ENCODE measurements at places on chromosomes 3 and 15.
A peak's percentile ranks its signal among the peaks of the same experiment; 100 is the strongest.

GRCh38 chr15:70112074-70112395 is 14.3 kb upstream of the TLE3 start:
- no peak for DNase-seq

GRCh38 chr3:101151286-101151913 is 158.2 kb upstream of the ABI3BP start:
- DNase-seq: no peak

- no peak for DNase-seq
Measured at GRCh38 chr3:120567370-120568201, 28.6 kb upstream of the NDUFB4 start.

DNA sequence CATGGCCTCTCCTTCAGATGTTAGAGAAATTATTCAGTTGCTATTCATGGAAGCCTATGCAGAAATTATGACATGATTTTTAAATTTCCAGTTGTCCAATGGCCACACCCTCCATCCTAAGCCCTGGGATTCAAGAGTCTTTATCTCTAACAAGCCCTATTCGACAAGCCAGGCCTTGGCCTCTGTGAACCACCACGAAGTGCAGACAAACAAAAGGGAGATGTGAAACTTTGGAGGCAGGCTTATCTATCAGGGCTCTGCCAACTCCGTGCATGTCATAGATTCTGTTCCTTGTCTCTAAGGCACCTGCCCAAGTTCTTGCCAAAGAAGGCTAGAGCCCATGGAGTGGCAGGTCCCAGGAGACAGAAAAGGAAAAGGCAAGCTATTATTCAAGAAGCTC is 212.4 kb upstream of the ADAMTS9 start:
- no peak for DNase-seq

DNA sequence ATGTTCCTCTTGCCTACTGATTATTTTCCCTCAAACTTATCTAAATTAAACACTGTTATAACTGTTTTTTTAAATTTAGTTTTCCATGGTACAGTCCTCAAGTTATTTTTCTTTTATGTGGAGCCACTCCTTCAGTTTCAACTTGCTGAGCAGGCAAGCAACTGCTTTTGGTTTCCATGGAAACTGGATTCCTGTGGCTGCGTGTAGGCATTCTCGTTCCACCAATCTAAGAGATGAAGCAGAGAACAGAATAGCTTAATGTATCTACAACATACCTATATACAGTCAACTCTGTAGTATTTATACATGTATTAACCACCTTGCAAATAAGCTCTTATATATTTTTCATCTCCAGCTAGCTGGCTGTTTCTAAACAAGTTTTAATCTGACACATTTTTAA is 25.8 kb upstream of the ANXA2 start:
- DNase-seq: no peak

GRCh38 chr3:20990896-20991295 is 760.1 kb downstream of the ZNF385D start:
- DNase-seq: no peak

DNA sequence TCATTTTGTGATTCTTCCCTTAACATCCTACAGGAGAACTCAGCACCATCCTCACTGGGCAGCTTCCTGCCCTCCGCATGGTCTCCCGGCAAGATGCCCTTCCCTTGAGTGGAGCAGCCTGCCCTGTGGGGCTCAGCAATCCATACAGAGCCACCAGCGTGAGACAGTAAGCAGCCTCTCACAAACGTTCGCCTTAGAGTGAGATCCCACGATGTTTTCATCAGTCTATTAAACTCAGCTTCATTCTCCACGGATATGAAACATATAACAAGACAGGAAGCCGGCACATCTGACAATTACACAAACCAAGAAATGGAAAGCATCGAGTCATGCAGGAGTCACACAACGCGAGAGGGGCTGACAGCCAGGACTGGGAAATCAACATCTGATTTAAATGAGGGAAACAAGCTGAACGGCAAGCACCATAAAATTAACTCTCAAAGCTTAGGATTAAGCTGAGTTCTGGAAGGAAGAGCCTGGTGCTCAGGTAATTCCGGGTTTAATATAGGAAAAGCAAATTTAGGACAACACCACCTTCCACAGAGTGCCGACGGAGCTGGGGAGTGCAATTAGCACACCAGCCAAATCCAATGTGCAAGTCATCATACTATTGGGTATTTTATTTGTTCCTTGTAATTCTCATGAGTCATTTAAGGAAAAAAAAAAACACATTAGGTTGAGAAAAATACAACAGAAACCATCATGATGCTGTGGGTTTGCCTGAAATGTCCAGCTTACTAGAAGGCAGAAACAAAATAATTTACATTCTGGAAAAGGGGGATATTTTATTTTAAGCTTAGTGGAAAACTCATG is 272.0 kb downstream of the OCA2 start:
- no peak for DNase-seq

DNA sequence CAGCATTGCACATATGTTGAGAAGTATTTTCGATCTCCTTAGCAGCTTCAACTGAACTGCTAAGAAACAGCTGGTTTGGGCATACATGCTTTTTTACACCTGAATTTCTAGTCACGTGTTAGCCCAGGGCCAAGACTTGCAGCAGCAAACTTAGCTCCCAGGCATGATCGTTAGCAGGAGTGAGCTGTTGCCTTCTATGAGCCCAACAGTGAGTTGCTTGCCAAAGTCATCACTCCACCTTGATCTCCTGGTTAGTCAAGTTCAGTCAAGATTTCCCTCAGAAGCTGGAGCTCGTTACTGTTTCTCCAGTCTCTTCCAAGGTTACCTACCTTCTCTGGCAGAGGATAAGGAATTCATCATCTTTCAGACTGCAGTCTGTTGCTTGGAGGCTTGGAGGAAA is 100.4 kb upstream of the SEMA6D start:
- no peak for DNase-seq

- no peak for DNase-seq
Measured at GRCh38 chr3:45218578-45219390, 7.3 kb downstream of the TMEM158 start.

GRCh38 chr15:90153658-90154057 is 47.5 kb upstream of the SEMA4B start:
- no peak for DNase-seq

DNA sequence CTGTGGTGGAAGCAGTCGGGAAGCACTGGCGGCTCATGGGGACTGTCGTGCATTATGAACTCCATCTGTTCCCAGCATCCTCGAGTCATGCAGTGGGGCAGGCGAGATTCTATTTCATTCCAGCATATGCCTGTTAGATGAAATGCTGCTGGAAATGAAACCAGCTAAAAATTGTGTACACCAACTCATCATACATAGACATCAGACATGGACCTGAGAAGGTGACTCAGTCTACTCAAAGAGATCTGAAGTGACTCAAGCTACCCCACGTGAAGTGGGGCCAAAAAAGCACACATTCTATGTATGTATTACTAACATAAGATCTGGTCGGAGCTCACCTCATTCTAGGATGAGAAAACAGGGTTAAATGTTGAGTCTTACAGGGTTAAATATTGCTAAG is 47.5 kb upstream of the FAM98B start:
- no peak for DNase-seq

DNA sequence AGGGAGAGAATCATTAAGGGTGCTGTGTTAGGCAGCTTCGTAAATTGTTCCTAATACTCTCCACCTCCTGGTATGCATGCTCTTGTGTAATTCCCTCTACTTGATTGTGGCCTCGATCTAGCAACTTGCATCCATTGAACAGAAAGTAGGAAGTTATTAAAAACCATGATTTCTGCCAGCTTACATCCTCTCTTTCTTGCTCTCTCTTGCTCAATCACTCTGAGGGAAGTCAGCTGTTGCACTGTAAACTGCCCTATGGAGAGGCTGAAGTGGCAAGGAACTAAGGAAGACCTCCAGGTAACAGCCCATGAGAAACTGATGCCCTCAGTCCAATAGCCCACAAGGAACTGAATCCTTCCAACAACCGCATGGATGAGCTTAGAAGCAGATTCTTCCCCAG is 92.6 kb downstream of the ERC2 start:
- no peak for DNase-seq

GRCh38 chr3:84109911-84110310 is 848.9 kb upstream of the CADM2 start:
- DNase-seq: no peak

GRCh38 chr3:113054552-113054951 is 63.8 kb downstream of the GTPBP8 start:
- no peak for DNase-seq

DNA sequence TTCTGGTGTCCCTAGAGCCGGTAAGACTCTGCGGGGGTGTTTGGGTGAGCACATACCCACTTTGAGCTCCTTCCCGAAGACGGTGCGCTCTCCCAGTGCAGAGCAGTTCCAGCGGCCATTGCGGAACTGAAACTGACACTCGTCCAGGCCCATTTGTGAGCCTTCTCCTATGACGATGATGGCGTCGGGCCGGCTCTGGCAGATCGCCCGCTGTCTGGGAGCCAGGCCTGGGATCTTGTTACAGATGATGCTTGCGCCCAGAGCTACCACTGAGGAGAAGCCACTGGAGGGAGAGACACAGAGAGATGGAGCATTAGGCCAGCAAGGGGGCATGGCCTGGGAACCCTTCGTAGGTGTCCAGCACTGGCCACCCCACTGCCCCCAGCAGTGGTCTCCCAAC is 5.0 kb downstream of the WNT7A start:
- no peak for DNase-seq

DNA sequence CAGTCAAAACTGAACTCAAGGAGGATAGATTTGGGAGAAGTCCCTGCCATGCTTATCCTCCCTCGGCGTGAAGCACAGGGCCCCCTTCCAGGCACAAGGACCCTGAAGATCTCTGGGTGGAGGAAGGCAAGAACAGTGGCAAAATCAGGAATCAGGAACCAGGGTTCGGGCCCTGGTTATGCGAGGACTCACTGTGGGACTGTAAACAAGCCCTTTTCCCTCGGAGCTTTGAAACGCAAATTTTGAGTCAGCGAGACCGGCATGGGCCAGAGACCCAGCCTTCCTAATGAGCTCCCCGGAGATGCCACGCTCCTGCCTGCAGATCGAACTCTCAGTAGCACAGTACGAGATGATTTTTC is 70.1 kb downstream of the SLC12A8 start:
- DNase-seq: no peak

DNA sequence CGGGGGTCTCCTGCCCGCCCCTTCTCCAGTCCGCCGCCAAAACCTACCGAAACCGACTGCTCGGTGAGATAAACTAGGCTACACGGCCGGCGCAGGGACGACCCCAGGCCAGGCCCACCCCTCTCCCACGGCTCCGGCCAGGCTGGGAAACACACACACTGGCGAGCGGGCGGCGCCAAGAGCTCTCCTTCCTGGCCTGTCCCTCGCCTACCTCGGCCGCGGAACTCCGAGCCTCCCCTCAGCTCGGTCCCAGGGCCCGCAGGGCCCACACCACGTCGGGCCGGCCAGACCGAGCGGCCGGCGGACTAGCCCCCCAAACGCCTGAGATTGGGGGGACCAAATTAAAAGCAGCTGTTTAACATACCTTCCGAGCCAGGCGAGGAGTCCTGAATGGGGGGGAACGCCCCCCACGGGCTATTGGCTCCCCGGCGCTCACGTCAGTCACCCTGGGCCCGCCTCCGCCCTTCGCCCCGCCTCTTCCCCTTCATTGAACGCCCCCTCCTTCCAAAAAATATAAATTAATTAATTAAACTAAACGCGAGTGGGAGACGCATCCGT is 4.0 kb upstream of the SIN3A start:
- peak; percentile 70 for DNase-seq

- no peak for DNase-seq
Measured at GRCh38 chr3:126621627-126622345, 33.1 kb downstream of the TXNRD3 start.

DNA sequence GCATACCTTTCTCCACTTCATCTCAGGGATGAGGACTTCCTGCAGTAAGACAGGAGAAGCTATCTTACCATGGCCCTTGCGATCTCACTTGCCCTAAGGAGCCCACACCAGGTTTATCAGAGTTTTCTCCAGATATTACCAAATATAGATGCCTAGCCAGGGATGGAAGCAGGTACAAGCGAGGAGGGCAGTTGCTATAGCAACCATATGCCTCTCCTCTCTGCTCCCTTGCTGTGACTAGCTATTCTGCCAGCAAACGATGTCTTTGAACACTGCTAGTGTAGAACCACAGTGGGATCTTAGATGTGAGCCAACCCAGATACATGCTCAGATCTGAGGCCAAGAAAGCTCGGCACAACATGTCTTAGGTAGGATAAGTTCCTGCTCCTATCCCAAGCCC is 33.9 kb downstream of the GRAMD2A start:
- no peak for DNase-seq

- no peak for DNase-seq
Measured at GRCh38 chr3:120642368-120642948, 39.6 kb downstream of the HGD start.

GRCh38 chr3:63240381-63240902 is 37.7 kb upstream of the SYNPR start:
- DNase-seq: no peak

DNA sequence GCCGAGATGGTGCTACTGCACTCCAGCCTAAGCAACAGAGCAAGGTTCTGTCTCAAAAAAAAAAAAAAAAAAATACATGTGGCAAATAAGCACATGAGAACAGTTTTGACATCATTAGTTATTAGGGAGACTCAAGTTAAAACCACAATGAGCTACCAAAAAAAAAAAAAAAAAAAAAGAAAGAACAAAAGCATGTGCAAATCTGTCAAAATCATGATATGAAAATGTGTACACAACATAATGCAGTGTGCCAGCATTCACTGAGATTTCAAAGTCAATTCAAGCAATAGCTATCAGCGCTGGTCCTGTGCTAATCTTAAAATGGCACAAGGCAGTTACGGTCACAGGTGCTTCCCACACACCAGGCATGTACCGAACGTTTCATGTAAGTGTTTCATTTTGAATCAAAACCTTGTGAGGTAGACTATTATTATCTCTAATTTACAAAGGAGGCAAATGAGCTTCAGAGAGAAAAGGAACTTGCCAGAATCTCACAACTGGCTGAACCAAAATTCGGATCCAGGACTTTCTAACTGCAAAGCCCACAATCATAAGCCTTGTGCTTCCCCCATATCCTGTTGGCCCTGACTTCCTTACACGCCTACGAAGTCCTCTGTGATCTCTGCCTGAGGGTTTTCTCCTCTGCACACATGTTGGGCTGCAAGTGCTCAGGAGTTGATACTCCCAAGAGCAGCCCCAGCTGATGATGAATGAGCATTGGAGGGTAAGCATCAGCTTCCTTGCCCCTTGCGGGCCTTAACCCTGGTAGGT is 200.1 kb upstream of the PROK2 start:
- no peak for DNase-seq

- no peak for DNase-seq
Measured at GRCh38 chr3:56802378-56802745, 613 bp upstream of the ARHGEF3 start.

DNA sequence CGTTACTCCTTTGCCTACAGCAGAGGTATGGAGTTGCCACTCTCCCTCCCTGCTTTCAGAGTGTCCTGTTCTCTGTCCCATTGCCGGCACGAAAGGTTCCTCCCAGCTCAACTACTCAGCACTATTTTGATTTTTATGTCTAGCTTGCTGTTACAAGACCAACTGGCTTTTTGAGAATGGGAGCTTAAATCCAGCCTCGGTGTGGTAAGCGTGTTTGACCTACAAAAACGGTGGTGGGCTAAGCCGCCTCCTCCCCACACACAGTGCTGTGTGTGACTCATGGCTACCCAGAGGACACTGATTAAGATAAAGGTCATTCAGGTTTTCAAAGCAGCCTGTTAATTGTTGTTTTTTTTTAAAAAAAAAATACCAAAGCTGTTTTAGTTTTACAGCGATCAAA is 64.5 kb downstream of the LRTM1 start:
- no peak for DNase-seq

GRCh38 chr15:58604455-58604923 is 145.0 kb downstream of the ADAM10 start:
- no peak for DNase-seq

Measured in stimulated activated CD8-positive, alpha-beta memory T cell treated with anti-CD3 and anti-CD28 coated beads, Interleukin-4, amount 100 ng/mL, for 4 hours (primary cell).